ENCODE measurements at places on chromosomes 6 and 20. TPM values are rescaled to one million over a fixed set of nuclear protein-coding genes. Genes with fewer than 3 reads are reported as not detected.

The TPBG gene
- total RNA-seq: 5.8 TPM

DNA sequence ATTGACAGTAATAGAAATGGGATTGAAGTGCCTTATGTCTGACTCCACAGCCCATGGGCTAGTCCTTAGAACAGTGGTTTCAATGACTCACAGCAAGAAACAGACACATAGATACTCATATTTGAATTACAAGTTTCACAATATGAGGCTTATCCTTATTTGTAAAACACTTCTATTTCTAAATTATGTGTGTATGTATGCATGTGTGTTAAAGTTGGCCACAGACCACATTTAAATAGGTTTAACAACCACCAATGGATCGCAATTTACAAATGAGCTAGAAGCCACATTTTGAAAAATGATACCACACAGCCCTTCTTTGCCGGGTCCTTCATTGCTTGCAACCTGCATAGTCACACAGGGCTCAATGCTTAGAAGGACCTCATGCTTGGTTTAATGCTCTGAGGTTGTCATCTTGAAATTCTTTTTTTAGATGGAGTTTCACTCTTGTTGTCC is 157.8 kb upstream of the PREP start:
- DNase-seq: no peak

DNA sequence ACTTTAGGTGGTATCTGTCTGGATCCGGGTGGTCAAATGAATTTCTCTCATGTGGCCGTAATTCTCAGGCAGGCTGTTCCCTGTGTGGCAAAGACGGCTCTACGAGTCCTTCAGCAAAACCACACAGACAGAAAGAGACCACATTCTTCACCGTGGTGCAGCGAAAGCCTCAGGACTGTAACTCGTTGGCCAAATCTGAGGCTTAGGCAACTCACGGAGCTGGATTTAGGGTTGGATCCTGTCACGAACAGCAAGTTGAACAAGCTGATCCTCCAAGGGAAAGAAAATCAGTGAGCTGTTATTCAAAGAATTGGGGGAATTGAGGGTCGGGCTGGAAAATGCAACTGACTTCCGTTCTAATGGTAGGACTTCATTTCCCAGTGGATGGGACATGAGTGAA is 167.4 kb downstream of the ZMYND8 start:
- peak; percentile 21 for DNase-seq

The SIRPB1 gene
- 4.8 TPM for total RNA-seq

The SIRT5 gene
- 21.2 TPM for total RNA-seq

The MCM9 gene
- 21.4 TPM for total RNA-seq

DNA sequence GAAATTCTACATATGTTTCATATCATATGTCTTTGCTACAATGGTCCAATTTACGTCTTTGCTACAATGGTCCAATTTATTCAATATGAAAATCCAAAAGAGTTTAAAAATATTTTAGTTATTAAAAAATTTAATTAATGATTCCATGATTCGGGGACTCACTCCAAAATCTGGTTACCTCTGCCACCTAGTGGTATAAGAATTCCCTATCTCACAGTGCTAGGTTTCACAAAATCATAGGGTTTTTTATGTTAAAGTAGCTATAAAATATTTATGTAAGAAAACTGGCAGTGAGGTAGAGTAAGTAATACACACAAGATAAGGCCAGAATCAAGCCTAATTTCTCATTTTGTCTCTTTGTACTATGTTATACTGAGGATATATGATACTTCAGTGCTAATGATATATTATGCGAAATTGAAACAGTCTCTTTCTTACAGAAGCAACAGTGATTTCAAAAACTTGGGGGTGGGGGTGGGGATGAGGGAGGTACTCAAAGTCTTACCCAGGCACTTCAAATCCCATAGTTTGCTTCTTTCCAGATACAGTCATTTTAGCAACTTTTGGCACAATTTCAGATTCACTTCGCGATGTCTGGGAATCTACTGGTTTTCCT is 52.3 kb downstream of the HBS1L start:
- peak; percentile 7 for DNase-seq

DNA sequence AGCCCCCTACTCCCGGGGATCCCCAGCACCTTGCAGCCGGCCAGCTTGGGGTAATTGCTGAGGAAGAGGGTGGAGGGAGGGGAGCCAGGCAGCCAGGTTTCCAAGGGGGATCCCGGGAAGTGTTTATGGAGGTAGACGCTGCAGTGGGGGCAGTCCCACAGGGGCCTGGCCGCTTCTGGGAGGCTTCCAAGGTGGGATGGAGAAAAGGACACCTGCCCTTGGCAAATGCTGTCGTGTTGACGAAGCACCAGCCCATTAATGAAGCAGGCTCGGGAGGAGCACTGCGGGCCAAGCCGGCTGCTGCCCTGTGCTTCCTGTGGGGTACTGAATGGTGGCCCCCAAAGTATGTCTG is 82.4 kb downstream of the TMEM242 start:
- DNase-seq: no peak

DNA sequence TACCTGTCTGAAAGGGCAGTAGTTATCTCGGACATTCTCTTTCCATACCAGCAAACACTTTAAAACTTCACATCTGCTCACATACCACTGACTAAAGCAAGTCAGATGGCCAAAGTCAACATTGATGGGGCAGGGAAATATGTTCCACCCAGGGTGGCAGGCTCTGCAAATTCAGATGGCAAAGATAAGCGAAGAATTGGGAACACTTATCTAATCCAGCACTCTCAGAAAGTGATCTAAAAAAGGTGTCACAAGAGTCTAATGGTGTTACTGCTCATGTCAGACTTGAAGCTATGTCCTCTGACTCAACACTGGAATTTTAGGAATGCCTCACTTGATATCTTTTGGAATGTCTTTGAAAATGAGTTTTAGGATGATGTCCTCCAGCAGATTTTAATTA is 1086.2 kb downstream of the KIF16B start:
- no peak for DNase-seq

The PRELID3B gene
- 40.0 TPM for total RNA-seq

- no peak for DNase-seq
These were observed 19.7 kb downstream of the NPEPL1 start for GRCh38 chr20:58712151-58712791.

GRCh38 chr6:14713008-14713960 is 532.6 kb upstream of the JARID2 start:
- DNase-seq: no peak

The LTB gene
- total RNA-seq: 0.96 TPM

Data from umbilical cord (tissue), 2 donors.